Muscle of back (tissue), 13 donors: ENCODE measurements at places on chromosomes 12 and 14.

GRCh38 chr14:89360277-89360676 lies 56.8 kb downstream of the FOXN3 start:
- no peak for DNase-seq

- DNase-seq, result no peak
Measured at GRCh38 chr12:12019881-12020280, 50.9 kb upstream of the BCL2L14 start.

DNA sequence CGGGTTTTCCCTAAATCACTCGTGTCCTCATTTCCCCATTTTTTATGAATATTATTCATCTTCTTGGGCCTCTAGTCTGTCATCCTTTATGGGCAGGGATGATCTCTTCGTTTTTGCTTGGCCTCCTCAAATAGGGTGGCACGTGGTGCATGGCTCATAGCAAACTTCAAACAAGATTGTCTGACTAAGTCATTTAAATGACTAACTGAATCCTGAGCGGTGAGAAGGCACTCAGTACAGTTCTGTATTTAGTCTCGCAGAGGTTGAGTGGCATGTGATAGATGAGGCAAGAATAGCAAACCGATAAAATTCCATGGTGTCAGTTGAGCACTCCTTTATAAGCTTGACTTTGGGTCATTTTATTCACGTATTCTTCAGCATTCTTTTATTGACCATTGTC lies 5.7 kb upstream of the JDP2 start:
- no peak for DNase-seq

- no peak for DNase-seq
Measured at GRCh38 chr12:53173085-53173715, 7.3 kb upstream of the ZNF740 start.

DNA sequence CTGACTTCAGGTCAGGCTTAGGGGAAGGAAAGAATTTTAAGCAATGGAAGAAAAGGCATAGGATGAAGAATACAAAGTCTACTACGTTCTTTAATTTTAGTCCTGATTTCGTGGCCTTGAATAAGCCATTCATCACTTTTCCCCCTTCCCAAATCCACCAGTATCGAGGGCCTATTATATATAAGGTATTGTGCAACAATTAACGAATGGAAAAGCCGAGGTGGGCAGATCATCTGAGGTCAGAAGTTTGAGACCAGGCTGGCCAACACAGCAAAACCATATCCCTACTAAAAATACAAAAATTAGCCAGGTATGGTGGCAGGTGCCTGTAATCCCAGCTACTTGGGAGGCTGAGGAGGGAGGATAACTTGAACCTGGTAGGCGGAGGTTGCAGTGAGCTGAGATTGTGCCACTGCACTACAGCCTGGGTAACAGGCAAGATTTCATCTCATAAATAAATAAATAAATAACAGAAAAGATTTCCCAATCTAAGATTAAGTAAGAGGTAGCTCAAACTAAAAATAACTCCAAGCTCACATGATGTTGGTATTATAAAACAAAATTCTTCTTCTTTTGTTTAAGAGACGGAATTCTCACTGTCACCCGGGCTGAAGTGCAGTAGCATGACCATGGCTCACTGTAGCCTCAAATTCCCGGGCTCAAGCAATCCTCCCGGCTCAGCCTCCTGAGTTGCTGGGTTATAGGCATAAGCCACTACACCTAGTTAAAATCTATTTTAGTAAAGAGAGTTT lies 58.3 kb upstream of the NR2C1 start:
- DNase-seq, result no peak

- peak; percentile 87 for DNase-seq
Measured at GRCh38 chr12:67441736-67442346, 172.7 kb downstream of the CAND1 start.

DNA sequence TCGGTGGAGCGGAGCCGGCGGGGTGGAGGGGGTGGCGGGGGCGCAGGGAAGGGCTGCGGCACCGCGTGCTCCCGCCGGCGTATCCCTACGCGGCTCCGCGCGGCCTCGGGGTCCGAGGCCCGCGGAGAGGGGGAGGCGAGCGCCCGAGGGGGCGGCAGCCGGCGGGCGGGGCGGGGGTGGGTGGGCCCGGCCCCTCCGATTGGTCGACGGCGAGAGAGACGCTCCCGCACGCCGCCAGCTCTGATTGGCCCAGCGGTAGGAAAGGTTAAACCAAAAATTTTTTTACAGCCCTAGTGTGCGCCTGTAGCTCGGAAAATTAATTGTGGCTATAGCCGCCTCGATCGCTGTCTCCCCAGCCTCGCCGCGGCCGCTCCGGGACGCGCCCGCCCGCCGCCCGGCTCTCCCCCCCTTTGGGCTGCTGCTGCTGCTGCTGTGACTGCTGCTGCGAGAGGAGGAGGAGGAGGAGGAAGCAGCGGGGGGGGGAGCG lies at the start of gene FOXG1:
Gene FOXG1 (plus strand): TSS at position 319 of the 487 bp plus-strand sequence. CDS start 493 bp downstream, outside the sequence.
- no peak for DNase-seq
